Keratinocyte (primary cell): ENCODE measurements at places on chromosomes 3 and 15. TPM values are rescaled to one million over a fixed set of nuclear protein-coding genes. Genes with fewer than 3 reads are reported as not detected.

DNA sequence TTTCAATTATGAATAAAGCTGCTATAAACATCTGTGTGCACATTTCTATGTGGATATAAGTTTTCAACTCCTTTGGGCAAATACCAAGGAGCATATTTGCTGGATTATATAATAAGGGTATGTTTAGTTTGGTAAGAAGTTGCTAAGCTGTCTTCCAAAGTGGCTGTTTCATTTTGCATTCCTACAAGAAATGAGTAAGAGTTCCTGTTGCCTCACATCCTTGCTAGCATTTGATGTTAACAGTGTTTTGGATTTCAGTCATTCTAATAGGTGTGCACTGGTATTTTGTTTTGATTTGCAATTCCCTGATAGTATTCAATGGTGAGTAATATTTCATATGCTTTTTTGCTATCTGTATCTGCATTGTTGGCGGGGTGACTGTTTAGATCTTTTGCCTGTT lies 120.7 kb upstream of the MDFIC2 start:
- H3K36me3 ChIP-seq, result no peaks in the 10 kb centered on the region
- DNase-seq, result no peak
- no peak overlapping the region for H3K4me3 ChIP-seq
- H3K27ac ChIP-seq, result no peak overlapping the region
- no peaks in the 10 kb centered on the region for H3K27me3 ChIP-seq
- H3K4me1 ChIP-seq, result no peaks in the 10 kb centered on the region

- no peak overlapping the region for H3K27ac ChIP-seq
- no peaks in the 10 kb centered on the region for H3K27me3 ChIP-seq
- H3K4me3 ChIP-seq, result no peak overlapping the region
- H3K4me1 ChIP-seq, result no peaks in the 10 kb centered on the region
These were observed 79.5 kb upstream of the PXYLP1 start for GRCh38 chr3:141152130-141152529.

GRCh38 chr15:47366884-47367283 lies 350.4 kb upstream of the SEMA6D start:
- no peak for DNase-seq
- H3K27me3 ChIP-seq, result no peaks in the 10 kb centered on the region
- no peak overlapping the region for H3K4me3 ChIP-seq
- no peaks in the 10 kb centered on the region for H3K36me3 ChIP-seq

- H3K4me1 ChIP-seq, result peaks cover 21% of the 10 kb centered on the region
- no peak for DNase-seq
These were observed 42.4 kb upstream of the KY start for GRCh38 chr3:134693226-134693625.

DNA sequence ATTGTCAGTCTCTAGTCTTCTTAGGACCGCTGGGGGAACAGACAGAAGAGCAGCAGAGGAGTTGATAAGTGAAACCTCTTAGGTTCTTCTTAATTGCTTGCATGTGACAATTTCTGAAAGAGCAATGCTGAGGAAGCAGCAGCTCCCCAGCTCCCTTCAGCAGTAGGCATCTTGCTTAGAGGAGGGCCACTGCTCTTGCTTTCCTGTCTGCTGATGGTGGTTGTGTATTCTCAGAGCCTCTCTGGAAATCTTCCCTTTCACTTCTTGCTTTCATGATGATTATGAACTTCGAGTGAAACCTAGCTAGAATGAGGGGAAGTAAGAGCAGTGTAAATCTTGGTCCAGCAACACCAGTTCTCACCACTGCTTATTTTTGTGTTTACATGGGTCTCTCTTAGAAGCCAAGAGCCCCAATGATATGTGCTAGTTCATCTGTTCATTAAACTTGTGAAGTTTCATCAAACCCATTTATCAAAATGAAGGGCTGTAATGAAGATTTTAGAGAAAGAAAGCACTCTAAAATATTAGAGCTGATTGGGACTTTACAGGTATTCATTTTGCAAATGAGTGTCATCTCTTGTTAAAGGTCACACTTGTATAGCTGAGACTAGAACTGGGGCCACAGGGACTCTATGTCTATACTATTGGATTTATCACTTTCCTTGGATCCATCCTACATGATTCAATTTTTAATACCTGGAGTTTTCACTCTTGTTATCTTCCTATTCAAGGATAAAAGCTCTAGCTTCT lies 246.7 kb downstream of the LPP start:
- H3K4me1 ChIP-seq, result peaks cover 9% of the 10 kb centered on the region
- H3K27ac ChIP-seq, result no peak overlapping the region
- no peaks in the 10 kb centered on the region for H3K36me3 ChIP-seq
- H3K27me3 ChIP-seq, result no peaks in the 10 kb centered on the region

DNA sequence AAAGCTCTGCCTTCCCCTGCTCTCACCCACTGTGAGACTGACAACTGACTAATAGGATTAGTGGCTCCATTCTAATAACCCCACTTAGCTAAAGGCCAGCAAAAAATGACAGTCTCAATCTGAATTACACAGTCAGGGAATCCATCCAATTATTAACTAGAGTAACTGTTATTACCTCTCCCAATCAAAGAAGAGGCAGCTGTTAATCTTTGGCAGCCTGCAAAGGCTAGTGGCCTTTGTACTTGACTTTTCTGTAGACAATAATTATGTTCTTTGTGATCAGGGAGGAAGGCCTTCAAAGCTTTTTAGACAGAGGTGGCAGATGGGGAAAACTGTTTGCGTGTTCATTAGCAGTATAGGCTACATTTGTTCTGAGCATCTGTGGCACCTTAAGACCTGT lies 177.7 kb downstream of the ISL2 start:
- DNase-seq, result no peak
- H3K27me3 ChIP-seq, result no peaks in the 10 kb centered on the region
- H3K27ac ChIP-seq, result no peak overlapping the region
- H3K4me1 ChIP-seq, result peaks cover 3% of the 10 kb centered on the region
- no peak overlapping the region for H3K4me3 ChIP-seq

- peak overlapping the region; percentile 2 for H3K27ac ChIP-seq
- H3K27me3 ChIP-seq, result no peaks in the 10 kb centered on the region
- H3K4me1 ChIP-seq, result peaks cover 18% of the 10 kb centered on the region
- DNase-seq, result no peak
These were observed 238.0 kb upstream of the COL8A1 start for GRCh38 chr3:99400352-99400751.

Gene PRR20G
- 0.05 TPM in 1 of 3 replicates, not detected in the others for polyA plus RNA-seq

- DNase-seq, result no peak
- no peaks in the 10 kb centered on the region for H3K4me1 ChIP-seq
These were observed 286.5 kb downstream of the LPP start for GRCh38 chr3:188440340-188440972.
